ENCODE measurements at places on chromosomes 7 and 10. TPM values are rescaled to one million over a fixed set of nuclear protein-coding genes. Genes with fewer than 3 reads are reported as not detected.

TEX47 gene
- total RNA-seq, result not detected

MRPS33 gene
- 41.2 TPM for total RNA-seq

GATA3 gene
- total RNA-seq, result 0.11 TPM

ZNF804B gene
- total RNA-seq, result not detected

NUTM2E gene
- not detected for total RNA-seq

CCDC71L gene
- total RNA-seq, result 33.8 TPM

SEMA4G gene
- 0.26 TPM for total RNA-seq

BLNK gene
- total RNA-seq, result 0.65 TPM

INHBA gene
- 60.1 TPM for total RNA-seq

GDI2 gene
- total RNA-seq, result 586 TPM

VAX1 gene
- total RNA-seq, result not detected

CHAT gene
- not detected for total RNA-seq
